ENCODE measurements at places on chromosomes 16 and 17.

DNA sequence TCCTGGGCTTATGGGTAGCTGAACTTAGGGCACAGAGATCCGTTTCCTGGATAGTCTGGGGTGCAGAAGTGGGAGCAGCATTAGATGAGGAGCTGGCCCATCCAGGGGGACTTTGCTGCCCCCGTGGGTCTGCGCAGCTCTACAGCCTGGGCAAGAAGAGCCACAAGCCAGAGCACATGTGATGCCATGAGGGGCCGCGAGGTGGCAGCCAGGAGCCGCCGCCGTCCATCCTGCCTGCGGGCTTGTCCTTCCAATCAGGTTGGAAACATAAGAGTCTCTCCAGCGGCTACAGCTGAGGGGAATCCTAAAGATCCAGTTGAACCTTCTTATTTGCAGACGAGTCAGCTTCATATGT lies 21.9 kb downstream of the C1QTNF1 start:
- DNase-seq, result peak; percentile 56

DNA sequence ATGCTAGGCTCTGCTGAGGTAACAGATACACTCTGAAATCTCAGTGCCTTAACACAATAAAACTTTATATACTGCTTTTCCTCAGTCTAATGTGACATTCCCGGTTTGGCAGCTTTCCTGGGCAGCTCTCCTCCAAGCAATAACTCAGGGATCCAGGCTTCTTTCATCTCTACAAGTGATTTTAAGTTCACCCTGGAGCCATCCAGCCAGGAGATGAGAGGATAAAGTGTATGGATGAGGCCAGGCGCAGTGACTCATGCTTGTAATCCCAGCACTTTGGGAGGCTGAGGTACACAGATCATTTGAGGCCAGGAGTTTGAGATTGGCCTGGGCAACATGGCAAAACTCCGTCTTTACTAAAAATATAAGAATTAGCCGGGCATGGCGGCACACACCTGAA lies 147.2 kb downstream of the UTP18 start:
- no peak for DNase-seq

DNA sequence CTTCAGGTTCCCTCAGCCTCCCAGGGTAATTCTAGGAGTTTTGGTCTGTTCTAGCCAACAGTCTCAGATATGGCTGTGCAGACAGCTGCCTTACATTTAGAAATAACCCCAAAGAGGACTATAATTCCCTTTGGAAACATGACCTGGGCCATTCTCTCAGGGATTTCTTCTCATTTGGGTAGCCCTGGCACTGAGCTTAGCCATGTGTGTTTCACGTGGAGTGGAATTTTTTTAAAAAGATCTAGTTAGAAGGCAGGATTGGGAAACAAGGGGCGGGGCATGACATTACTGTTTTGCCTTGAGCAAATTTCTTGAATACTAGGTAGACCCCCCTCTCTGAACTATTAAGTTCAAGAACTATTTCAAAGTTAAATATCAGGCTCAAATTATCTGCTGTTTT lies 29.6 kb upstream of the MRC2 start:
- DNase-seq, result no peak

DNA sequence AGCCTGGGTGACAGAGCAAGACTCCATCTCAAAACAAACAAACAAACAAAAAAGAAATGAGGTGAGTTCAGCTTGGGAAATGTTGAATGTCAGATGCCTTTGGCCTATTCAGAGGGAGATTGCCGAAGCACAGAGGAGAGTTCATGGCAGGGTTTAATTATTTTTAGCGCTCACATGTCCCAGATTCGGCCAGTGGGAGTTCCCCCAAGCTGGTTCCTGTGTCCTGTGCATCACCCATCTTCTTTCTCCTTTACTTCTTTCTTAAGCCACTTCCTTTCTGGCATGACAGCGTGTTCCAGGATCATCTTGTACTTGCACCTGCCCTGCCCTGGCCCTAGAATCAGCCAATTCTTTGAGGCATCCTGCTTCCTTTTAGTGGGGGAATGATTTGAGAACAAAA lies 9.2 kb downstream of the MPV17L start:
- no peak for DNase-seq

DNA sequence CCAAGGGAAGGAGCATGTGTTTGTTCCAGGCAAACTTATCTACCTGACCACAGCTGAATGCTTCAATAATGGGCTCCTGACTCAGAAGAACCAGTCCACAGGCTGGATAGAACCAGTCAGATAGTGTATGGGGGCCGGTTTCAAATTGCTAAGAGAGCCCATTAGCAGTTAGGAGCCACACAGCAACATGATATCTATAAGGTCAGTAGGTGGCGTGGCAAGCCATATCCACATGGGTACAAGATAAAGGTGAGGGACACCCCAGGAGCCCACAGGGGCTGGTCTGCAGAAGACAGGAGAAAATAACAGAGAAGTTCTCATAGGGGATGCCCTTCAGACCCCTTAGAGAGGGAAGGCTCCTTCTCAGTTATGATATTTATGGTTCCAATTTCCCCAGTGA lies 31.6 kb upstream of the CDRT15 start:
- no peak for DNase-seq

DNA sequence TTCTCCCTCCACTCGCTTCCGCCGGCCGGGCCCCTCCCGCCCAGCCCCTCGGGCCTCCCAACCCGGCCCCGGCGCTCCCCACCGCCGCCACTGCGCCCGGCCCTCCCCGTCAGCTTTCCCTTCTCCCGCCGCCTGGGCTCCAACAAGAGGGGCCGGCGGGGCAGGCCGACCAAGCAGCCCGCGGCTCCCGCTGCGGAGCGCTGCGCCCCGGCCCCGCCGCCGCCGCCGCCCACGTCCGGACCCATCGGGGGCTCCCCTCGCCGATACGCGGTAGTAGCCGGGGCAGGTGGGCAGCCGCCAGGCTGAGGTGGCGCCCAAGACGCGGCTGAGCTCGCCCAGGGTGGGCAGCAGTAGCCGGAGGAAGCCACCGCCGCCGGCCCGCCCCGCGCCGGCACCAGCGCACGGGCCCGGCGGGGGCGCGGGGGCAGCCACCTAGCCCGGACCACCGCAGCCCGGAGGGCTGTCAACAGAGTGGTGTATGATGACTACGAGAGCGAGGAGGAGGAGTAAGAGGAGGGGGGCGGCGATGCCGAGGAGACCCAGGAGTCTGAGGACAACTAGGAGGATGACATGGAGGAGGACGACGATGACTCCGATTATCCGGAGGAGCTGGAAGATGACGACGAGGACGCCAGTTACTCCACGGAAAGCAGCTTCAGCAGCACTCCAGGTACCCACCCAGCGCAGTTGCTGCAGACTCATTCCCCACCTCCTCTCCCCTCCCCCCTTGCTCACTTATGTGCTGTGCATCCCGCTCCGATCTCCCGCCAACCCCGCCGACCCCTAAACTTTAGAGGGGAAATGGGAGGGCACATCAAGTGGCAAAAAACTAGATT lies 498 bp downstream of the LRRC37B start:
- peak; percentile 60 for DNase-seq

GRCh38 chr17:65485388-65486299 lies 75.8 kb downstream of the AXIN2 start:
- DNase-seq, result peak; percentile 47

DNA sequence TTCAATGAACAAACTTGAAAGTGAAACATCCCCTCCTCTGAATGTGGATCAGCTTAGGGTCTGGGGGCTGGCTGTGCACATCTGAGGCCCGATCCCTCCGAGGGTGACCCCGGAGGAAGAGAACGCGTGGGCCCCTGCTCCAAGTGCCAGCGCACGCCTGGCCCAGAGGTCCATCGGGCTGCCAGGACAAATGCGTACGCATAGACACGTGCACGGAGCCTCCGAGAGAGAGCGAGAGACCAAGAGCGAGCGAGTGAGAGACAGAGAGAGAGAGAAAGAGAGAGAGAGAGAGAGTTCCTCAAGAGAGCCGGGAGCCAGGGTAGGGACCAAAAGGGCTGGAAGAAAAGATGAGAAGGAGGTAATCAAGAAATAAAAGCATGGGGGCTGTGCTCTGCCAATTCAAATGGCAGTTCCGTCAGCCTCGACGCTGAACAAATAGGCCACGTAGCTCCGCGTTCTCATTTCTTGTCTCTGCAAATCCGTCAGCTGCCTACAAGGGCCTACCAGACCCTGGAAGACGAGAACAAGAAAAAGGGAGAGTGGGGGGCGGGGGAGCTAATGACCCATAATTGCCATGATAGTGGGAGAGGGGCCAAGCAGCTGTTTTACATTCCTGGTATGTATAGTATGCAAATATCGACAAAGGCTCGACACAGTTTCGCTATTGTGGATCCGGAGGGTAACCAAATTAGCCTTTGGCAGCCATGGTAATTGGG lies 435.3 kb upstream of the ZFHX3 start:
- no peak for DNase-seq
